ENCODE measurements at places on chromosomes 5 and 9. TPM values are rescaled to one million over a fixed set of nuclear protein-coding genes. Genes with fewer than 3 reads are reported as not detected.

The CER1 gene
- not detected for total RNA-seq

The AQP7 gene
- total RNA-seq: not detected

The PCDHGB7 gene
- 3.4 TPM for total RNA-seq

The ANKRD18B gene
- total RNA-seq: 16.6 TPM

The ZNG1F gene
- total RNA-seq: 4.3 TPM

The IFNA21 gene
- not detected for total RNA-seq

The CDH12 gene
- total RNA-seq: not detected

The PCDHB15 gene
- 0.24 TPM for total RNA-seq

The IL3 gene
- total RNA-seq: not detected

The TOR4A gene
- total RNA-seq: 36.1 TPM

The ALAD gene
- total RNA-seq: 6.0 TPM

The SH3PXD2B gene
- 14.3 TPM for total RNA-seq

The ECM2 gene
- 1.4 TPM for total RNA-seq

The SNCB gene
- not detected for total RNA-seq

The PRKAA1 gene
- total RNA-seq: 72.5 TPM

The IFNA8 gene
- total RNA-seq: not detected

The NXNL2 gene
- total RNA-seq: 1.2 TPM

The DMRT2 gene
- 1.1 TPM for total RNA-seq

The TDRD7 gene
- 3.2 TPM for total RNA-seq

The NOTCH1 gene
- total RNA-seq: 123 TPM

The KIAA0825 gene
- 1.9 TPM for total RNA-seq

The SOHLH1 gene
- not detected for total RNA-seq

The OR1J2 gene
- not detected for total RNA-seq

The EXOSC2 gene
- total RNA-seq: 29.4 TPM
